ENCODE measurements at places on chromosomes 6 and 20.

DNA sequence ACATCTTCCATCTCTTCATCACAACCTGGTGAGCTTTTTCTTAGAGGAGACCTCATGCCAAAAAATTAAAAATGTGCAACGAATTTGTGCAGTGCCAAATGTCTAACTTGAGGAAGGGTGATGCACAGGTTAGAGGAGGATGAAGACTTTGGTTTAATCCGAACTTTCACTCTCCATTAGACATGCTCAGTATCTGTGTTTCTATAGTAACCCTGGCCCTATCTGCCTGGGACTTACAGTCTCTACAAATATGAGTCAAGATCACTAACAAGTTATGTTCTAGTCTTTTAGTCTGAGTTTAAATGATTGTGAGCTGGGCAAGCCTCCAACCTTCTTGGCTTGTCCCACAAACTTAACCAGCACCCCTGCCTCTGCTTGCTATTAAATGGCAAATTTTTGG is 377.0 kb downstream of the BMP2 start:
- no peak for DNase-seq

GRCh38 chr6:5656226-5656625 is 350.5 kb downstream of the NRN1 start:
- DNase-seq: no peak

GRCh38 chr6:53854843-53855567 is 60.2 kb downstream of the LRRC1 start:
- no peak for DNase-seq

DNA sequence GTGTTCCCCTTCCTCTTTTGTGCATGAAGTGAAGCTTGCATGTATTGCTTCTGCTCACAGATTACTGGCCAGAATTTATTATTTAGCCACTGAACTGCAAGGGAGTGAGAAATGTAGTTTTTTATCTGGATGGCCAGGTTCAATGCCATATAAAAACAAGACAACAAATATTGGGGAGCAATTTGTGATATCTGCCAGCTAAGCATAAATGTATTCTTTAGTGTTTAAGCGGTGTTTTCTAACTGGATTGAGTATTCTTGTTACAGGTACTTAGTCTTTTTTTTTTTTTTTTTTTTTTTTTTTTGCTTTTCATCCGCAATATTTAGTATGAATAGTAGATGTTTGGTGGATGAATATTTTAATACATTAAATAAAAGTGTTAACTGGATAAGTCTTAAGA is 158.2 kb downstream of the TFAP2B start:
- DNase-seq: no peak

DNA sequence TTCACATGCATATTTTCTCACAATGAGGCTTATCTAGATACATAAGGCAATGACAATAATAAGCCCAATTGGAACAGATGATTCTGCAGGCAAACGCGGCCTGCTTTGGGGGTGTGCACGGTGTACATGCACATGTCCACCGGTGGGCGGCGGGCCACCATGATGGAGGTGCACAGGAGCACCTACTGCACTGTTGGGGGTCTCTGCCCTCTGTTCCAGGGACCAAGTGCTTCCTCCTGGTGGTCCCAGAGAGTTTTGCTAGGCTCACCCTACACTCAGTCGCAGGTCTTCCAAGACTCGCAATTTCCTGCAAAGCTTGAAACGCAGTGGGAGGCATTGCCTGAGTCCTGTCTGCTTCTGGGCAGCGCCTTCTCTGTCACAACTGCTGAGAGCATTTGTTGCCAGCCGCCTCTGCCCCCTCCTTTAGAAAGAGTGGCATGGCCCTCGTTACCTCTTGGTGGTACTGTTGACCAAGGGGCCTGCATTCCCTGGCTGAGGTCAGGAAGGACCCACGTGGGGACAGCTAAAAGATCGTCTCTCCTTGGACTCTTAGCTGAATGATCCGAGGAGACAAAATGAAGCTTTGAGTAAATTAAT is 135.3 kb downstream of the ERMARD start:
- no peak for DNase-seq

DNA sequence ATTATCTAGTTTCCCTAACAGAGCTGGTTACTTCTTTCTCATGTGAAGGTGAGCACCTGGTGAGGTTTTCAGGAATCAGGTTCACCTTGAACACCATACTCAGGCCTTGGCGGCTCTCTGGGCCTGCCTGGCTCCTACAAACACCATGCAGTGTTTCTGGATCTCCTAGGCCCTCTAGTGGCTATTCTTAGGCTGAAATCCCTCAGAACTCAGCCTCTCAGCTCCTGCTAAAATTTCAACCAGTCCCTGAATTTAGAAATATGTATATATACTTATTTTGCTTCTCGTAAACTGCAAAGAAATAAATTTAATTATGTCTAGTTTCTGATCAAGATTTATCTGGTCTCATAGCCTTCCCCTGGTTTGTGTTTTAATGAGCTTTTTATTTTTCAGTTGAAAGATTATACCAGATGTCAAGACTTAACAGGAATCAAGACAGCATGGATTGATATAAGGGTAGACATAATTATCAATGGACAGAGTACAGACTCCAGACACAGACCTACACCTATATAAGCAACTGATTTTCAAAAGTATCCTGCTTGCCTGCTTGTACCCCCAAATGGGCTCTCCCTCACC is 55.9 kb downstream of the ANKEF1 start:
- no peak for DNase-seq

DNA sequence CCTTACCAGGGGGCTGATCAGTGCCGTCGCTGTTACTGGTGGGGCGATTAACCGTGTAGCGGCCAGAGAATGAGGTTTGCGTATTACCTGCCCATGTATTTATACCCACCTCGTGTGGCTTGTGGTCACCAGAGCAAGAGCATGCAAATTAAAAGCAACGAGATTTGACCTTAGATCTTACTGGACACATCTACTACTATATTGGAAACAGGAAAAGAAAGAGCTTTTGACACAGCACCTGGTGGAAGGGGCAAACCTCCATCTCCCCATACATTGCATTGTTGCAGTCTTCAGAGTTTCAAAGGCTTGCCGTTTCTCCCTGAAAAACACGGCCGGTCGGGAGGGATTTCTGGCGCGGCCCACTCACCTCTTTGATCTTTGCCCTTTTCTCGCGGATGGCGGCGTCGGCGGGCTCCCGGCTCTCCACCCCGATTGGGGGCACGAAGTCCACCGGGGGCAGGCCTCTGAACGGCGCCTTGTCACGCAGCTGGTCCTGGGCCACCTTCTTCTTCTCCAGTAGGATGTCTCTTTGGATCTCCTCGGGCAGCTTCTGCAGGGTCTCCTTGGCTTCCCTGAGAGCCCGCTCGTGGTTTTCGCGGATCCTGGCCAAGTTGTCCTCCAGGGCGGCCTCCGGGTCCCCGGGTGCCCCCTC is 1.3 kb downstream of the MAN1A1 start:
- no peak for DNase-seq

GRCh38 chr6:125123468-125124048 is 30.0 kb upstream of the TPD52L1 start:
- DNase-seq: no peak

Data from activated CD4-positive, CD25-positive, alpha-beta regulatory T cell (primary cell).